Stimulated activated CD8-positive, alpha-beta memory T cell treated with anti-CD3 and anti-CD28 coated beads, Interleukin-2, amount 100 ng/mL, for 1 hour (primary cell): ENCODE measurements at places on chromosomes 5 and 9.

DNA sequence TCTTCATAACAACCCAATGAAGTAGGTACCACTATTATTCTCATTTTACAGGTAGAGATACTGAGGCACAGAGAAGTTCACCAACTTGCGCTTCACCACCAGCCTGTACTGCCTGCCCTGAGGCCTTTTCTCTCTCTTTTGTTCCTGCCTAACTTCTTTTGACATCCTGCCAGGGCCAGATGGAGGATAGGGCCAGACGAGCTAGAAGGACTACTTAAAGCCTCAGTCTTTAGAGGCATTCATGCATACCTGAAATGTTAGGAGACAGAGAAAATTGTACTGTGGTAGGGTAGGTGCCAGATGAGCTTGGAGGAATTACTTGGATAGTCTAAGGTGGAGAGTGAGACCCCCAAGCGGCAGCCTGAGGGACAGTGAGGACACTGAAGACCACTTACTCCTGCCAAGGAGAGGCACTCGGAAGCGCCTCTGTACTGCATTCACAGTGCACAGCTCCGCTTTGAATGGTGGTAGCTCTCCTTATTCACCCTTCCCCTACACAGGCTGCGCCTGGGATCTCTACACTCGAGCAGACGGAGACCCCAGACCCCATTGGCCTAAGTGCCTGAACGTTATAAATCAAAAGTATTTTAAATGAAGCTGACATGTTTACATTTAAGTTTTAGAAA lies 6.2 kb upstream of the ORM1 start:
- DNase-seq: no peak

- no peak for DNase-seq
Measured at GRCh38 chr5:44807269-44807668, 1.5 kb upstream of the MRPS30 start.

- no peak for DNase-seq
Measured at GRCh38 chr5:147880487-147880886, 2.0 kb downstream of the SCGB3A2 start.

GRCh38 chr5:75214409-75214808 lies 22.3 kb downstream of the ANKRD31 start:
- DNase-seq: no peak
